ENCODE measurements at places on chromosomes 1 and 21.

DNA sequence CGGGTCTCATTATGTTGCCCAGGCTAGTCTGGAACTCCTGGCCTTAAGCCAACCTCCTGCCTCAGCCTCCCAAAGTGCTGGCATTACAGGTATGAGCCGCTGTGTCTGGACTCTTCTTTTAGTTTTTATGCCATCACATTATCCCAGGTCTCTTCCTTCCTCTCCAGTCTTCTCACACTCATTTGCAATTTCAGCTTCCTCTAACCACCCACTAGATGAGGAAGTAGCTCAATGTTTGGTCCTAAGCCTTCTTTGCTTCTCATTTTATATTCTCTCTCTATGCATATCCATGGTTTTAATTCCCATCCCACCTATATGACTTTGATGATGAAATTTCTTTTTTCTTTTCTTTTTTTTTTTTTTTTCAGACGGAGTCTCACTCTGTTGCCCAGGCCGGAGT, 3.1 kb upstream of the ZBTB8A start:
- no peak for DNase-seq

DNA sequence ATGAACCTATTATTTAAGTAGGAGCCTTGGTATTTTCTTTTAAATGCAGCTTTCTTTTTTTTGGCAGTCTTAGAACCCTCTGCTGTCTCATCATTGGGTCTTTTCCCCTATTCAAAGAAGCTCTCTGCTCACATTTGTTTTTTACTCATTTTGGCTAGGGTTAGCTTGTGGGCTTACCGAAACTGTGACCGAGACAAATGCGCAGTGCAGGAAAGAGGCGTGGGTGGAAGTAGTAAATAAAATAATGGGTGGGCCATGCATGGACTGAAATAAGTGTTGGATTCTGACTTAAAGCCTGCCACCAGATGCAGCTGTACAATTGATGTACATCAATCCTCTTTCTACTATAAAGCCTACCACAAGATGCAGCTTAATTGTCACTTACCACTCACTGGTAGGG, 14.7 kb downstream of the XPR1 start:
- DNase-seq: no peak

DNA sequence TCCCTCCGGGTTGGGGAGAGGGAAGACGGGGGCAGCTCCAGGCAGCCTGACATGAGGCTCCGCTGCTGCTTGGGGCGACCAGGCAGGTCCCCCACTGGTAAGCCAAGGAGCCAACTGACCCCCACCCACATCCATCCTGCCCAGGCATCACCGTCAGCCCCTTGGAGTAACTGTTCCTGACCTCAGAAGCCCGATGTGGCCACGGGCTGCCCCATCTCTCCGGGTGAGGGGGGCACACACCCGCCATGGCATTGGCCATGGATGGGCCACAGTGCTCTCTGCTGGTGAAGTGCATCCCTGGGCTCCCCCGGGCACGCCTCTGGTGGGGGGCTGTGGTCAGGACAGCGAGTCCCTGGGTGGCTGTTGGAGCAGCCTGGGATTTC, 100.0 kb downstream of the CRYAA start:
- no peak for DNase-seq

DNA sequence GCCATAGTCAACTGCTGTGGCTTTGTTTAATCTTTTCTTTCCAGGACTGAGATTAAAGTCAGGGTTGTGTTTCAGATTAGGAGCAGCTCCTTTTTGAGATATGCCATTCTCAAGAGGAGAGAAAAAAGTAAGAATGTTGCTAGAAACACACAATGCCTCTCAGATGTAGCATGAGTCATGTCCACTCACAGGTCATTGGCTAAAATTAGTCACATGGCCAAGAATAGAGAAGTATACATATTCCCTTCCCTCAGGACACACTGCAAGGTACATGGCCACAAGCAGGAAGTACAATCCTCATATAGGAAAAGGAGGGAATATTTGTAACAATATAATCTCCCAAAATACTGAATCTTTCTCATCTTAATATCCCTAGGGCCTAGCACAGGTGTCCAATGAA, 141.9 kb upstream of the PTBP2 start:
- DNase-seq: no peak

DNA sequence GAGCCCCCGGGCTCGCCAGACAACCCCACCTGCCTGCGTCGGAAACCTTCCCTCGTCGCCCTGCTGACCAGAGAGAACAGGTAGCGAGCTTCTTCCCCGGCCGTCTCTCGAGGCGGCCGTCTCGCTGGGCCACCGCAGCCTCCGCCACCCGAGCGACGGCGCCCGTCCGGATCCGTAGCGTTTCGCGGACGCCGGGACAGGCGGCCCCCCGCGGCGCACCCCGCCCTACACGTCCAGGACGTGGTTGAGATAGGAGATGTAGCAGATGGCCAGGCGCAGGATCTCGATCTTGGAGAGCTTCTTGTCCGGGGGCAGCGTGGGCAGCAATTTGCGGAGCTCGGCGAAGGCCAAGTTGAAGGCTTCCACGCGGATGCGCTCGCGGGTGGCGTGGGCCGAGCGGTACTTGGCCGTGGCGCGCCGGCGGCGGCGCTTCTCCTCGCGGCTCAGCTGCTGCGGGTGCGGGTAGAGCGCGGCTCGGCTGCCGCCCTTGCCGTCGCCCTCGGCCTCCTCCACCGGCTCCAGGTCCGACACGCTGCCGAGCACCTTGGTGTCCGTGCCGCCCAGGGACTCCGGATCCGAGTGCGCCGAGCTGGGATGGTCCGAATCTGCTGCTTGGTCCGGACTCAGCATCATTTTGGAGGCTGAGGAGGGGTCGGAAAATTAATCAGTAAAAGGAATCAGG, 3.0 kb downstream of the NHLH2 start:
- no peak for DNase-seq

GRCh38 chr1:63966016-63966415, 192.2 kb downstream of the ROR1 start:
- DNase-seq: no peak

DNA sequence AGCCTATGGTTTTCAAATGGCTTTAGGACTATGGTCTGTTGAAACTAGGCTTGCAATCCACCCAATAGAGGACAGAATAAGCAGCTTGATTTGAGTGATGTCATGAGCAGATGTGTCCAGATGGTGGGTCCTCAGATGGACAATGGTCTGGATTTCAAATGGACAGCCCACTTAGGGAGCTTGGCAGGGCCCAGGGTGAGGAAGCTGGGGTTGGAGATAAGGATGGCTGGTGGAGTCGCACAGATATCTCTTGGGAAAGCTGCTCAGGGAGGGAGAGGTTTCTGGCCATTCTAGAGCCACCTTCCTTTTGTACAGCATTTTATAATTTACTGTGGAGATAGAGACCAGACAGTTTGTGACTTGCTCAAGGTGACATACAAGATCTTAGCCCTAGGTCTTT, 55.0 kb downstream of the NFASC start:
- no peak for DNase-seq

DNA sequence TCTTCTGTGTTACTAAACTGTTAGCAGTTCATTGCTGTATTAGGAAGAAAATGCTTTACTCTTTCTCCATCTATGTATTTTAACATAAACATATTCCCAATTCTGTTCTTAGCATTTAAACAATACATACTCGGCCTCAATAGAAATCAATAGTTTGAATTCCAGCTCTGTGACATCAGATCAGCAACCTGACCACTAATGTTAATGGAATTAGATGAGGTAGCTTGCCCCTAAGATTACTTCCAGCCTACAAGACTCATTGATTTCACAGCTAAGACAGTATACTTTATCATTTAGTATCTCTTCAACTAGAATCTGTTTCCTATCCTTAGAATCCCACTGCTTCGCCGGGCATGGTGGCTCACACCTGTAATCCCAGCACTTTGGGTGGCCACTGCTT, 38.9 kb downstream of the EPRS1 start:
- DNase-seq: no peak

DNA sequence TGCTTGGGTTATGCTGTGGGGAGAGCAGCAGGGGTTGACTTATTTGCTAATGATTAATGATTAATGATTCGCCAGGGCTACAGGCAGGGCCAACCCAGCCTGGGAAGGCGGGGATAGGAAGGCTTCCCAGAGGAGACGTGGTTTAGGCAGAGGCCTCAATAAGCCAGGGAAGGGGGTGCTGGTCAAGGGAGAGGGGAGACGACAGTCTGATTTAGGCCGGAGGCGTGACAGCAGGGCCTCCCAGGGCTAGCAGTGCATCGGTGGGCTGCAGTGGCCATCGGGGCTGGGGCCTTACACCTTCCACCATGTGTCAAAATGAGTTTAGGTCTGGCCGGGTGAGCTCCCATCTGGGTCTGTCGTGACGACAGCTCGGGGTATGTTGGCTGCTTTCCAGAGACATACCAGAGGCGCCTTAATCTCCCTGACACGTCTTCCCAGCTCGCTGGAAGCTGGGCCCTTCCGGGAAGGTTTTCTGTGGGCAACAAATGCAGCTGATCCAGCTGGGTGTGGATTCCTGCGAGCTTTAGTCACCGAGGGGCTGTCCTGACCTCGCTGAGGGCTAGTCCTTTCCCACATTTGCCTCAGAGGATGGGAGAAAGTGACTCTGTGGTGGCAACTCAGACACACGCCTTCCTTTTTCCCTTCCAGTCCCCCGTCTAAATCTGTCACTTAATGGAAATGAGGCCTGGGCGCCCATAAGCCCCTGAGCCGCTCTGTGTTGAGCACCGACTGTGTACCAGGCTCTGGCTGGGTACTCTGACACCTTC, 3.7 kb upstream of the SLC1A7 start:
- DNase-seq: no peak

- DNase-seq: no peak
Observed at GRCh38 chr1:86750530-86750929, 46.2 kb downstream of the SH3GLB1 start.

DNA sequence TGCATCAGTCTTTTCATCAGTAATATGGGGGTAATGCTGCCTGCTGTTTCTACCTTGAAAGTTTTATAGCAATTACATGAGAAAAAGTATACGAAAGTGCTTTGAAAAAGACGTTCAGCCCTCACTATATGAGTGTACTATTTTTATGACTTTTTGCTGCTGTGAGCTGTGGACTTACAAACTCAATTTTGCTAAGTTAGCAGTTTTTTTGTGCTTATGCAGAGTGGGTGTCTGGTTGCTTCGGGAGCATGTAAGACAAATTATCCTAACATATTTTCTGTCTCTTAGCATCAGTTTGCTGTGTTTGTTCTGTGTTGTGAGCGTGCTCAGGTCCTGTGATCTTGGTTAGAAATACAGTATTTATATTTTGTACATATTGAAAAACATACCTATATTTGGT, 109.7 kb downstream of the CACNA1E start:
- DNase-seq: no peak

GRCh38 chr1:28915031-28915895, 894 bp downstream of the EPB41 start:
- DNase-seq: peak; percentile 33

DNA sequence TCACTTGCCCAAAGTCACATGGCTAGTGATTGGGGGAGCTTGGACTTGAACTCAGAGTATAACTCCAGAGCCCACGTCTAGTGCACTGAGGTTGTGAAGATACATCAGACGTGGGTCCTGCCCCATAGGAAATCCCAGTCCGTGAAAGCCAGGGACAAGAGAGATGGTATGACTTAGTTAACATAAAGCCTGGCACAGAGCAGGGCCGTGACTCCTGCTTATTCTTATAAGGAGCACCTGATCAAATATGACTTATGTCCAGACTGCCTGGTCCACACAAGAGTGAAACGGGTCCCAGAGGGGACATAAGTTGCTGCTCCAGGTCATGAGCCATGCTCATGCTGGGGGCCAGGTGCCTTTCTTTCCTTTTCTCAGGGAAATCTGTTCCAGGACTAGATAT, 166.3 kb upstream of the USP24 start:
- no peak for DNase-seq

DNA sequence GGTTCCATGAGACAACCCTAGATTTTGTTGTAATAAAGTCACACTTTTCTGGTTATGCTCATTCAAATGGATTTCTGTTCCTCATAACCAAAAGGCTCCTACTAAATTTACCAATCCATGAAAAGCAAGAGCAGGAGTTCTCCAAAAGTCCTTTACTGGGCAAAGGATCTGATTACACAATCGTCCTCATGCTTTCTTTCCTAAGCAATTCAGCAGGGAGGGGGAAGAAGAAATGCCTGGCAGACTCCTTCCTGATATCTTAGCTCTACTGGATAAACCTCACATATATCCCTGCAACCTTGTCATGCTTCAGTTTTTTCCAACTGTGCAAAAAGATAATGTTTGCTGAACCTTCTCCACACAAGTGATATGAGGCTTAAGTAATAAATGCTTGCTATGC, 67.6 kb upstream of the GUCA2B start:
- no peak for DNase-seq

DNA sequence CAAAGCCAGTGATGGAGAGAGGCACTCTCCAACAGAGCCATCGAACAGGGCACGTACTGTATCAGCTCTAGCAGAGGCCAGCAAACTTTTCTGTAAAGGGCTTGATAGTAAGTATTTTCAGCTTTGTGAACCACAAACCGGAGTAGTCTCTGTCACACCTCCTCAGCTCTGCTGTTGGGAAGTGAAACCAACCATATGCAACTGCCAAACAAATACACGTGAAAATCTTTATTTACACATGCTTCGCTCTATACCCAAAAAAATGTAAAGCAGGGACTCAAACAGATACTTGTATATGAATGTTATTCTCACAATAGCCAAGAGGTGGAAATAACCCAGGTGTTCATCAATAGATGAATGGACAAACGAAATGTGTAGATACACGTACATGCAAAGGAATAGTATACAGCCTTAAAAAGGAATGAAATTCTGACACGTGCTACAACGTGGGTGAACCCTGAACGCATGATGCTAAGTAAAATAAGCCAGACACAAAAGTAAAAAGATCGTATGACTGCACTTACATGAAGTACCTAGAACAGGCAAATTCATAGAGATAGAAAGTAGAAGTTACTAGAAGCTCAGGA, 39.0 kb downstream of the SETD4 start:
- no peak for DNase-seq

- DNase-seq: peak; percentile 40
Observed at GRCh38 chr1:235207209-235207565, 46.1 kb upstream of the RBM34 start.

DNA sequence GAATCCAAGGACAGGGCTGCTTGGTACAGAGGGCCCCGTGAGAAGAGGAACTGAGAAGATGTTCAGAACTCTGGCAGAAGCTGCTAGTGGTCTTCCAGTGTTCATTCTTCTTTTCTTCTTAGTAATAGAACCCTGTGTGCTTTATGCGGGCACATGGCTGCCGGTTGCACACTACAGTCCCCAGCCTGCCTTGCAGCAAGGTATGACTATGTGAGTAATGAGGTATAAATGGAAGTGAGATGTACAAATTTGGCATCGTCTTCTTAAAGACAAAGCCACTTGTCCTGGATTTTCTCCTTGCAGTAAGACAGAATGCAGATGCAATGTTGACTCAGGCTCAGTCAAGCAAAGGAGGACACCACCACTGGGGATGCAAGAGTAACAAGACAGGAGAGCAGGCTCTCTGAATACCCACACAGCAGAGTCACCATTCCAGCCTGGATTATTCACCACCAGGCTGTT, 15.0 kb upstream of the ATP1B1 start:
- no peak for DNase-seq

GRCh38 chr1:14553711-14554110, 44.8 kb upstream of the KAZN start:
- DNase-seq: no peak

DNA sequence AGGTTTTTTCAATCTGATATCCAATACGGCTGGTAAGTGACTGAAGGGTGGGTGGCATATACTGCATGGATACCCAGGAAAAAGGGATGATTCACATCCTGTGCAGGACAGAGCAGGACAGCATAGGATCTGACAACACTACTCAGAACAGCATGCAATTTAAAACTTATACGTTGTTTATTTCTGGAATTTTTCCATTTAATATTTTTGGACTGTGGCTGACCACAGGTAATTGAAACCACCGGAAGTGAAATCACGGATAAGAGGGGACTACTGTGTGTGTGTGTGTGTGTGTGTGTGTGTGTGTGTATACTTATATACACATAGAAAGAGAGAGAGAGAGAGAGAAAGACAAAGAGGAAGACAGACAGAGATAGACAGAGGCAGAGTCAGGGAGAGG, 23.0 kb downstream of the ERICH3 start:
- no peak for DNase-seq
